ENCODE measurements at places on chromosomes 5 and 9.
A peak's percentile ranks its signal among the peaks of the same experiment; 100 is the strongest.

GRCh38 chr9:35743452-35743851 is 5.6 kb downstream of the GBA2 start:
- no peak for DNase-seq

GRCh38 chr9:98536542-98537173 is 172.1 kb downstream of the GABBR2 start:
- DNase-seq = no peak

GRCh38 chr9:37444890-37445289 is 20.4 kb downstream of the ZBTB5 start:
- no peak for DNase-seq

- no peak for DNase-seq
Observed at GRCh38 chr5:172606156-172606785, 34.8 kb upstream of the NEURL1B start.

DNA sequence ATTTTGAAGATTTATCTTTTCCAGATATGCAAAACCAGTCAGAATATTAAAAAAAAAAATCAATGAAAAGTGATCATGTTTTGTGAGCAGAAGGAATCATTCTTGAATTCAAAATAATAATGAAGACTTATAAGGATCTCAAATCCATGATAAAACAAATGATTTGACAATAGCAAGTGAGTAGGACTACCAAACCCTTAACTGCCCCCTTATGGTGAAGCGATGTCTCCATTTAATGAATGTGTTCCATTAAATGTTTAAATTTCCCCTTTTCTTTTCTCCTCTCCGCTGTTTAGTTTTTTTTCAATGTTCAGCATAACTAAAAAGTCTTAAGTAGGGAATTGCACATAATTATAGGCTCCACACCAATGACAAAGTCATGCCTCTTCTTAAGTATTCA is 12.2 kb upstream of the MARCHF3 start:
- peak; percentile 20 for DNase-seq

GRCh38 chr5:15021266-15022046 is 149.9 kb upstream of the ANKH start:
- peak; percentile 63 for DNase-seq

- no peak for DNase-seq
Observed at GRCh38 chr5:168449166-168449565, 37.1 kb upstream of the RARS1 start.

DNA sequence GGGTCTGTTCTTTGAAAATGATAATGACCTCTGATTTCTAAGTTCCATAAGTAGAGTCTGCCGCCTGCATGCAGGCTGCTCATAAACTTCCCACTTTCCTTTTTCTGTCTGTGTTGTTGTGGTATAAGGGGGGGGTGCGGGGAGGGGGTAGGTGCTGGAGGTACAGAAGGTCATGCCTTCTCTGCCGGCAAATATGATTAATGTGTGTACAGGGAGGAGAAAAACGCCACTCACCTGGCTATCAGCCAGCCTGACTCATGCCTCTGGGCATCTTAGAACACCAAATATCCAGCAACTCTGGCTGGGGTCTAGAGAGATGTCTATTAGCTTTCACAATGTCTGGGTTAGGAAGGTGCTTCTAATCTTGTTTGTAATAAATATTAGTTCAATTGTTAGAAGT is 128.3 kb downstream of the EFNA5 start:
- peak; percentile 83 for DNase-seq

GRCh38 chr5:62578540-62578939 is at the start of gene LRRC70:
TSS of gene LRRC70 (plus strand) at chr5:62578819. CDS start at chr5:62579439, 620 bp downstream.
- peak; percentile 6 for DNase-seq

DNA sequence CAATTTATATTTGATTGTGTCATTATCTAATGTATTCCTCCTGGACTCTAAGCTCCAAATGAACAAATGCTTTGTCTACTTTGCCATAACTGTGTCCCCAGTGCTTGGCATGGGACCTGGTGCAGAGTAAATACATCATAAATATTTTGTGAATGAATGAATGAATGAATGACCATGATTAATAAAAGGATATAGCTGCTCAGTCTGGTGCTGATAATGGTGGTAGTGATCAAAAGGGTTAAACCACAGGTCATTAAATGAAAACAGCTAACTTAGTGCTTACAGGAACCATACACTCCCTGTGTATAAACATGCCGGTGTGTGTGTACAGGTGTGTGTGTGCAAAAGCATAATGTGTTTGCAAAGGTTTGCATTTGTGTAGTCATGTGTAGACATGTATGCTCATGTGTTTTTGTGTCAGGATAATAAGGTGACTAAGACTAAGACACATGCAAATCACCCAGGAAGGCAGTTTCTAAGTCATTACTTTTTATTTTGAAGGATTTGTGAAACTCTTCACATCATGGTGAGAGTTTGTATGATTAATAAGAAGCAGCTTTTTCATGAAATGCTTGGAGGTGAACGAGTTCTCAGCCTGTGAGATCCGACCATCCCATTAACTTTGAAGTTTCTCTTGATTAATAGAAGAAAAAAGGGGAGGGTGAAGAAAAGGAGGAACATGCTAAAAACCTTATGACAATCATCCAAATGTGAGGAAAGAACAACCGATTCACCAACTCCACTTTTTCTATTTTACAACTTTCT is 24.6 kb downstream of the SPARC start:
- no peak for DNase-seq

- no peak for DNase-seq
Observed at GRCh38 chr9:93305497-93306020, 121.6 kb downstream of the WNK2 start.

DNA sequence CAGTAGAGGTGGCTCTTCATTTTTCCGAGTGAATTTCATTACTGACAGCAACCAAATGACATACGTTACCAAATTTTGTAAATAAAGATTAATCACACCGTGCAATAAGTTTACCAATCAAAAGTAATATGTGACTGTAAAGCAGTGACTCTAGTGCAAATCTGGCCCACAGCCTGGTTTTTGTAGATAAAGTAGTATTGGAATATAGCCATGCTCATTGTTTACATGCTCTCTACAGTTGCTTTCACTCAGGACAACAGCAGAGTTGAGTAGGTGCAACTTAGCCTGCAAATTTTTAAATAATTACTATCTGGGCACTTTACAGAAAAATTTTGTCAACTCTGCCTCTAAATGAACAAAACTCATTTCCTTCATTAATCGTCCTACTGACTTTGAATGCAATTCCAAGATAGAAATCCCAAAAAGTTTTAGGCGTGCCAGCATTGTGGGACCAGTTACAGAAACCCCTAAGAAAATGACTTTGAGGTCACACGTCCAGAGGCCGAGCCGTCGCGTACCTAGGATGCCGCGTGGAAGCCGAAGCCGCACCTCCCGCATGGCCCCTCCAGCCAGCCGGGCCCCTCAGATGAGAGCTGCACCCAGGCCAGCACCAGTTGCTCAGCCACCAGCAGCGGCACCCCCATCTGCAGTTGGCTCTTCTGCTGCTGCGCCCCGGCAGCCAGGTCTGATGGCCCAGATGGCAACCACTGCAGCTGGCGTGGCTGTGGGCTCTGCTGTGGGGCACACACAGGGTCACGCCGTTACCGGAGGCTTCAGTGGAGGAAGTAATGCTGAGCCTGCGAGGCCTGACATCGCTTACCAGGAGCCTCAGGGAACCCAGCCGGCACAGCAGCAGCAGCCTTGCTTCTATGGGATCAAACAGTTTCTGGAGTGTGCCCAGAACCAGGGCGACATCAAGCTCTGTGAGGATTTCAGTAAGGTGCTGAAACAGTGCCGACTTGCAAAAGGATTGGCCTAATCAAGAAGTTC is 180.7 kb upstream of the TLE4 start:
- no peak for DNase-seq

GRCh38 chr9:104766025-104766424 is 2.1 kb downstream of the NIPSNAP3B start:
- no peak for DNase-seq

- no peak for DNase-seq
Observed at GRCh38 chr9:105457560-105458294, 9.9 kb downstream of the FSD1L start.

DNA sequence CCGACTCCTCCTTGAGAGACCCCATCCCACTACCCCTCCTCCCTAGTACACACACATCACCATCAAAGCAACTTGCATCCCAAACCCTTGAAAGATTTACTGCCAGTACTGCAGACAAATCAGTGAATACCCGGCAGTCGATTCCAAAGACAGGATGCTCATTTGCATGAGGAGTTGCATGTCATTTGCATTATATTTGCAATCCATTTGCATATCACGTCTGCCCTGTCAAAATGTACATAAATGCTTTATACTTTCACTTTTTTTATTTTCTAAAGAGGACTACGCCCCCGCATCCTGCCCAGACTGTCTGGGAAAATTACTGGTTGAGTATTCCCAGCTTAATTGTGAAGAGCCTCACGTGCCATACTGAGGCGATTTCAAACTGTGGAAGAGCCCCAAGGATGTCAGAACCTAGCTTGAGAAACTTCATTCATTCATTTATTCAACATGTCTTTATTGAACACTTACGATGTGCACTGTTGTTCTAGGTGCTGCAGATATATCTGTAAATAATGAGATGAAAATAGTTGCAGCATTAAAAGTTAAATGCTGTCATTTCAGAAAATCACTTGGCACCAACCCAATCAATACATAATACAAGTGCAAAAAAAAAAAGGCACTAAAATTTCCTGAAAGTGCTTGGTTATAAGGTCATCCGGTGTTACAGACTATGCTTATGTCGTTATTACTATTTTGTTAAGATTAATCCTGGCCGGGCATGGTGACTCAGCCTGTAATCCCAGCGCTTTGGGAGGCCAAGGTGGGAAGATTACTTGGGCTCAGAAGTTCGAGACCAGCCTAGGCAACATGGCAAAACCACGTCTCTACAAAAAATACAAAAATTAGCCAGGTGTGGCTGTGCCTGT is 17.2 kb upstream of the SIL1 start:
- DNase-seq = no peak

DNA sequence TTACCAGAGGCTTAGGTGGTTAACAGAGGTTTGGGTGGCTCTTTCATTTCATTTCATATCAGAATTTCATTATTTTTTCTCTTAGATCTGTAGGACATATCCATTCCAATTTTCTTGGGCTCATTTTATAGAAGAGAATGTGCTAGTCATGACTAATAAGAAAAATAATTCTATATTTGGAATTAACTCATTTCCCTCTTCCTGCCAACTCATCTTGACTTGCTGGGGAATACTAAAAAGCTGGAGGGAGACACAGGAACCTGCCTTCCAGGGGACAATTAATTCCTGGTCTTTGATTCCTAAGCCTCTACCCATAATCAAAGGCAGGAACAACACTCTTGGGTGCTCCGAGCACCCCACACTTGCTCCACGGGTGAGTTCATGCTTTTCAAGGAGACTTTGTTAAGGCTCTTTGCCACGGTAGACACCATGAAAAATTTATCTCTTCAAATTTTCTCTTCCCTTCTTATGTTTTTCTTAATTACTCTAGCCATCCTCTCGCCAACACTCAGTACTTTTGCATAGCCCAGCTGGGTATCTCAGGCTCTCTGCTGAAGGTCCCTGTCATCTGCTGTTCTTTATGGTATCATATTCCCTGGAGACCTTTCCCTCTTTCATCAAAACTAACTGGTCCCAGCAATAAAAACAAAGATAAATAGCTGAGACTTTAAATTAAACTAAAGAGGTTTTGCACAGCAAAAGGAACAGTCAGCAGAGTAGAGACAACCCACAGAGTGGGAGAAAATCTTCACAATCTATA is 273.9 kb downstream of the NPR3 start:
- DNase-seq = peak; percentile 18

DNA sequence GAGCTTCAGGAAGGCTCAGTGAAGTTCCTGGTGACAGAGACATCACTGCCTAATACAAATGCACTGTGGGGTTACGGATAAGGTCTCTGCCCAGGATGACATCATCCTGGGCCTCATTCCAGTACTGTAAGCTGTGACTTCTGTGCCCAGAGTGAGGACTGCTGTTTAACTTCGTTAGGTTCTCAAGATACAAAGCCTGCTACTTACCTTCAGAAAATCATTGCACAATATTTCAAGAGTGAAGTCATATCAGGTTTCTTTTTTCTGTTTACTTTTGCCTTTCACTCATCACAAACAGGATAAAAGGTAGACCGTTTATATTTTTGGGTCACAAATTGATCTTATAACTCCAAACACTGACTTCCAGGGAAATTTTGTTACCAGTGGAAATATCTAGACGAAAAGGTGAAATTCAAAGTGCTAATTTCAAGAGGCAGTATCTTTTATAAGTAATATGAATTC is 241.2 kb downstream of the PIK3R1 start:
- DNase-seq = peak; percentile 73

DNA sequence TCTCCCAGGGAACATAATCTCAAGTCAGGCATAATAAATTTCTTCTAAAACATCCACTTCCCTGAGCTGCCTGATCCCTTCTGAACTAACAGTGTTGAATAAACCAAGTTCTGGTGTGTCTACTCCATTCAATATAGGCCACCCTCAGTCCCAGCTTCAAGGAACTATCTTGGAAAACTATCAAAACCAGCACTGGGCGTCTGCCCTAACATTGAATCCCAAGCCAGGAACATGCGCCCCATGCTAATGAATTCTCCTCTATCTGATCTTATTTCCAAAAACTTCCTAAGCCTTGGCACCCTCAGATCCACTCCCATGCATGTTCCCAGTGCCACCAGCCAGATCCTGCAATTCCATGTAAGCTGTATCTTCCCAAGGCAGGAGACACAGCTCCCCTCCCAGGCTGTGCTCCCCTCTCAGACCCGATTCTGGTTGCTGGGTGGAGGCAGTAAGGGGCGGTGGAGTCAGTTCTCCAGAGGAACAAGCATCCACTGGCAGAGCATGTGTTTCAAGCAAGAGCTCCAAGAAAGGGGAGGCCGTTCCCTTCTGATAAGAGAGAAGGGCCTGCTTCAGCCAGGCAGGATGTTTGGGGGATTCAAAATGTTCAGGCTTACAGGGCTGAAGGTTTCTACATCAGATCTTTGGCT is 13.1 kb upstream of the FOXI1 start:
- no peak for DNase-seq

DNA sequence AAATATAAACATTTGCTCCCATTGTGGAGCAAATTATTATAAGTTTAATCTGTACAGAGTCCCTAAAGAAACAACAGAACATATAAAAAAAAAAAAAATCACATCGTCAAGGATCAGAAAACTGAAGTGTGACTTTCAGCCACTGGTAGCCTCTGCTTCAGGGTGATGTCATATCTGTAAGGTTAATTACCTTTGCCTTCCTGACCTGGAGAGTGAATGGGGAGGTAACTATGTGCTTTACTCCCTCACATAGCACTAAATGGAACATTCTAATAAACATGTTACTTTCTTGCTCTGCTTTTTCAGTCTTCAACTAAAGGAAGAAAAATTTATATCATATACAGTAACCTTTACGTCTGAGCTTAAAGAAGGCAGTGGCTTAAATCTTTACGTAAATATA is 70.3 kb upstream of the TRPM3 start:
- DNase-seq = no peak

GRCh38 chr5:16260000-16260399 is 80.4 kb upstream of the MARCHF11 start:
- no peak for DNase-seq

GRCh38 chr5:151295791-151296477 is 7.6 kb downstream of the SLC36A3 start:
- no peak for DNase-seq

- DNase-seq = no peak
Observed at GRCh38 chr5:83337453-83338035, 134.0 kb upstream of the VCAN start.

Measured in adipocyte (in vitro differentiated cells).